ENCODE measurements at places on chromosomes 2 and 18.

DNA sequence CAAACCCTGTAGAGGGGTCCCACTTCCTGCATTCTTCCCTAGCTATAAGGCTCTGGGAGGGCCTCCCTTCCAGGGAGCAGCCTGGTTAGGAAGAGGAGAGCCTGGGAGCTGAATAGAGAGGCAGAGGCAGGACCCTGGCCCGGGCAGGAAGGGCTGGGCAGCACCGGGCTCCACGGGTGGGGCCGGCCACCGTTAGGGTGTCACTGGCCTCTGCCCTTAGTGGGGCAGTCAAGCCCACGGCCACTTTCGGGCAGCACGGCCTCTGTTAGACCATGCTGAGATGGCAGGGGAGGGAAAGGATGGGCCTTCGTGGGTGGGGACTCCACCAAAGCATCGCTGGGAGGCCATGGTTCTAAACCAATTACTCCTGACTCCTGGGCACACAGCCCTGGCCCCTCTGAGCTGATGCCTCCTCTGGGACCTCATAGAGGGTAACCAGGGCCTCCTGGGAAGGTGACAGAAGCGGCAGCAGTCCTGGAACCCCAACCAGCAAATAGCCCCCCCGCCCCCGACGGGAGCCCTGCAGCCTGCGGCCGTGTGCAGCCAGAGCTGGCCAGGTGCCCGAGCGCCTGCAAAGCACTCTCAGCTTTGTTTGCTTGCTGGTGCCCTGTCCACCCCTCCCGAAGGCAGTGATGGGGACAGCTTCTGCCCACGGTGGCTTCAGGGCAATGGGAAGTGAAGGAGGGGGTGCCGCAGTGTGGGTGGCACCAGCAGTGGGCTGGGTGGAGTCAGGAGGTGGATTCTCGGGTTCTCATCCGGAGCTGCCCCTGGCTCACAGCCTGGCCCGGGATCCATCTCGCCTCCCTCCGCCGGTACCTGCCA is 16.3 kb upstream of the HPCAL1 start:
- DNase-seq: no peak

GRCh38 chr2:11154923-11155380 is 315 bp upstream of the SLC66A3 start:
- peak; percentile 60 for DNase-seq

DNA sequence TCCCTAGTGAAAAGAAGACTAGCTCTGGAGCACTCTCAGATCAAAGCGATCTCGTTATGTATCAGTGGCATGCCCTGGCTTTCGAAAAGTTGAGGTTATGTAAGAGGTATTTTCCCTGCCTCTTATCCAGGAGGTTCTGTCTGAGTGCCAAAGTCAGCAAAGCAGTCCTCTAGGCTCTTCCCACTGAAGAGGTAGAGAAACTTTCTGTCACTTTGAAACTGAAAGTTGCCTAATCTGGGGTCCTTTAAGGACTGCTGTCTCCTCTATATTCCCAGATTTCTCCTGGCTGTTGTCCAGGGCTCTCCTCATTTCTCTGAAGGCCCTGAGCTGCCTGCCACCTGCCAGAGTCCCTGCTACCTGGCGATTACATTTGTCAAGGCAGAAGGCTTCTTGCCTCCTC is 96.3 kb downstream of the B3GNT2 start:
- no peak for DNase-seq

- DNase-seq: no peak
Observed at GRCh38 chr2:31413862-31414550, 536 bp downstream of the XDH start.

DNA sequence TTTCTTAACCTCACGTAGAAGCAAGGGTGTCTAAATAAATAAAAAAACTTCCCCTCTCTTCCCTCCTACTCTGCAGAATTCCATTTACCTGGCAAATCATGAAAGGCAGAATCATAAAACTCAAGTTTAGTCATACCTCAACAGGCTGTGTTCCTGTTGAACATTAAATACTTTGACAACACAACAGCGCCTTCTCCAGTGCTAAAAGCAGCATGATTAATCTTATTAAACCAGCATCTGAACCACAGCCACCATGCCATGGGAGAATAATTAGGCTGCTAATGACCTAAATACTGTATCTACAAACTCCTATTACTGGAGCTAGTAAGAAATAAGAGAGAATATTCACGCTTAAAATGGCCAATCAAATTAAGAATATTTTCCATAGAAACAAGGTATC is 68.1 kb downstream of the CDH2 start:
- no peak for DNase-seq

GRCh38 chr2:27973592-27973991 is 83.1 kb downstream of the BABAM2 start:
- DNase-seq: no peak

- DNase-seq: no peak
Observed at GRCh38 chr2:112541315-112542122, 746 bp upstream of the POLR1B start.

- DNase-seq: peak; percentile 98
Observed at GRCh38 chr2:30666266-30666874, 140.9 kb downstream of the CAPN13 start.

DNA sequence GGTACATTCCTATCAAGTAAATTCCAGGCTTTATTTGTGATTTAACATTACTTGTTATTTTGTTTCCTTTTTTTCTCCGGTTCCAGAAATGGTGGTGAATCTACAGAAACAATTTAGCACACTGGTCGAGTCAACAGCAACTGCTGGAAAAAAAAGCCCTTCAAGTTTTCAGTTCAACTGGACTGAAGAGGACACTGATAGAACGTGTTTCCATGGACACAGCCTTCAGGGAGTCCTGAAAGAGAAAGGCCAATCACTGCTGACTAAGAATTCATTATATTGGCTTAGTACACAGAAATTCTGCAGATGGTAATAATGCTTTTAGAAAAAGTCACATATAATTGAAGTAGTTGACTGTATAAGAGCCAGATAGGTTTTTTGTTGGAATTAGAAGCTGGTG is 32.0 kb upstream of the GRHL1 start:
- DNase-seq: no peak

GRCh38 chr2:134858245-134858644 is 19.8 kb downstream of the ACMSD start:
- DNase-seq: no peak

DNA sequence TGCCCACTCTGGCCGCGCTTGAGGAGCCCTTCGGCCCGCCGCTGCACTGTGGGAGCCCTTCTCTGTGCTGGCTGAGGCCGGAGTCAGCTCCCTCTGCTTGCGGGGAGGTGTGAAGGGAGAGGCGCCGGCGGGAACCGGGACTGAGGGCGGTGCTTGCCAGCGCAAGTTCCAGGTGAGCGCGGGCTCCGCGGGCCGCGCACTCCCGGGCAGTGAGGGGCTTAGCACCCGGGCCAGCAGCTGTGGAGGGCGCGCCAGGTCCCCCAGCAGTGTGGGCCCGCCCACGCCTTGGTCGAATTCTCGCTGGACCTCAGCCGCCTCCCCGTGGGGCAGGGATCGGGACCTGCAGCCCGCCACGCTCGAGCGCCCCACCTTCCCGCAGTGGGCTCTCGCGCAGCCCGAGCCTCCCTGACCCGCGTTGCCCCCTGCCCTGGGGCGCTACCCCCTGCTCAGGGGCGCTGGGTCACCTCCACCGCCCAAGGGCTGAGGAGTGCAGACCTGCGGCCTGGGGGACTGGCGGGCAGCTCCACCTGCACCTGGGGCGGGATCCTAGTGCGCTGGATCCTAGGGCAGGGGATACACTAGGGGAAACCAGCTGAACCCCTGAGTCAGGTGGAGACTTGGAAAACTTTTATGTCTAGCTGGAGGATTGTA is 97.3 kb downstream of the CD8B2 start:
- no peak for DNase-seq

GRCh38 chr18:58793361-58793760 is 71.3 kb upstream of the ZNF532 start:
- DNase-seq: peak; percentile 91

- DNase-seq: no peak
Observed at GRCh38 chr2:103464831-103465230, 703.0 kb downstream of the TMEM182 start.

DNA sequence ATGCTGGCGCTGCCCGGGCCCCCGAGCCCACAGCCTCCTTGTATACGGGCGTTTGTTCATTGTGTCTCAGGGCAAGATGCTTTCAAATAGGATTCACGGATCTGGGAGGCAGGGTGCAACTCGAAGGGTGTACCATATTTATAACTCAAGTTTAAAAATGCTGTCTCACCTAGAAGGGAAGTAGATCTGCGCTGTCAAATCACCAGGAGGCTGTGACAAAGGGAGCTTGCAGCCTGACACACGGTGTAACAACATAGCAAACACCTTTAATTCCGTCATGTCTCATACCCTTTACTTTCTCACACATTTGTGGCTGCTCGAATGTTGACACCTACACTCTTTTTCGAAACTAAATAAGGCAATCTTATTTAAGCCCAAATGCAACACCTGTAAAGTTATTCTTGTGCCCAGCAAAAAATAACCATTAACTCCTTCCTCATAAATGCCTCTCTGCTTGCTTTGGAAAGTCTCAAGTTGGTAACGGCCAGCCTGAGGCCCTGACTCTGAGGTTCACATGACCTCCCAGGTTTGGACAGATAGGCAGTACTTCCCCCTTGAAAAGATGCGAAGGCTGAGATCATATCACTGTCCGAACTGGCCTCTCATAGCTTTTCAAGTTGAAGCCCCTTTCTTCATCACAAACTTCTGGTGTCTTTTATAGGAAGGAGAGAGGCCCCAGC is 11.6 kb downstream of the ZEB2 start:
- DNase-seq: no peak
